ENCODE measurements at places on chromosomes 6 and 20. TPM values are rescaled to one million over a fixed set of nuclear protein-coding genes. Genes with fewer than 3 reads are reported as not detected.

DNA sequence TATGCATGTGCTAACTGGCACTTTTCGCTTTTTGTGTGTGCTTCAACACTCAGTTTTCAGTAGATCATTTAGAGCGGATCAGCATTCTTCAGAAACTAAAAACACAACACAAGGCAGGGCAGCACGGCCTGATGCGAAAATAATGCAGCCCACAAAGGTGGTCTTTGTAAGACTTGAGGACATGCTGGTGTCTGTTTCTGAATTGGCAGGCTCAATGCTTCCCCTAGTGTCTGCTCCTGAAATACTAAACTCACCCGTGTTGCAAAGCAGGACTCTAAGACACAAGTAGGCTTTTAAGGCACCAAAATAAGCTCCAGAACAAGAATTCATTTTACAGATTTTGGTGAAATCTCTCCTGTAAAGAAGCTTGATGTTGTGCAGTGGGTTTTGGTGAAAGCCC, 676.5 kb downstream of the TENT5A start:
- no peak for DNase-seq

DNA sequence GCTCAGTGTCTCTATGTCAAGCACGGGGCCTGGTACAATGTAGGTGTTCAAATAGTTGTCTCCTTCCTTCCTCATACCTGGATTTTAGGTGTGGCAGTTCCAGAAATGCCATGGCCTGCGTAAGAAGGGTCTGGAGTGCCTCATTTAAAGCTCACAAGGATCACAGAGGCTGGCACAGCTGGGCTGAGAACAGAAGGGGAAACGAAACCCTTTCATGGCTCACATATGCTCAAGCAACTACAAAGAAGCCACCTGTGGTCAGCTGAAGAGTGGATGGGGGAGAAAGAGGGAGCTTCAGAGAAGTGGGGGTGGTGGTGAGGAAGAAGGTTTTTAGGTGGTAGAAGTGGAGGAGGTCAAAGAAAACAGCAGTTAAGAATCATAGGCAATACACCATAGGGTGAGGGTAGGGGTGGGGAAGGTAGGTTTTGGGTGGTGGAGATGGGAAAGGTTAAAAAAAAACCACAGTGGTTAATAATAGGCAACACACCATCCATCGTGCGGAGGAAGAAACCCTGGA, 17.0 kb upstream of the TOP1 start:
- DNase-seq: no peak

- no peak for DNase-seq
Measured at GRCh38 chr6:16973545-16974386, 128.1 kb upstream of the STMND1 start.

TOX2 gene
- total RNA-seq: 2.9 TPM

GRCh38 chr20:32605167-32605656, 20.1 kb upstream of the NOL4L start:
- DNase-seq: no peak

DEFB125 gene
- not detected for total RNA-seq

SLC17A5 gene
- 25.8 TPM for total RNA-seq

GRCh38 chr6:151379933-151380847, 11.2 kb downstream of the ZBTB2 start:
- no peak for DNase-seq

Data from mucosa of descending colon (tissue), 3 donors.